Activated CD4-positive, CD25-positive, alpha-beta regulatory T cell treated with anti-CD3 and anti-CD28 coated beads, Interleukin-2, amount 50 U/mL, for 24 hours (primary cell): ENCODE measurements at places on chromosomes 2 and 18.

GRCh38 chr18:58239879-58240278, 195.9 kb downstream of the NEDD4L start:
- no peak for ATAC-seq

GRCh38 chr2:39696838-39697237, 31.1 kb downstream of the TMEM178A start:
- ATAC-seq = no peak

GRCh38 chr18:42052122-42052708, 97.2 kb downstream of the PIK3C3 start:
- ATAC-seq = no peak

- no peak for ATAC-seq
Observed at GRCh38 chr2:96514521-96514920, 9.4 kb upstream of the NEURL3 start.

DNA sequence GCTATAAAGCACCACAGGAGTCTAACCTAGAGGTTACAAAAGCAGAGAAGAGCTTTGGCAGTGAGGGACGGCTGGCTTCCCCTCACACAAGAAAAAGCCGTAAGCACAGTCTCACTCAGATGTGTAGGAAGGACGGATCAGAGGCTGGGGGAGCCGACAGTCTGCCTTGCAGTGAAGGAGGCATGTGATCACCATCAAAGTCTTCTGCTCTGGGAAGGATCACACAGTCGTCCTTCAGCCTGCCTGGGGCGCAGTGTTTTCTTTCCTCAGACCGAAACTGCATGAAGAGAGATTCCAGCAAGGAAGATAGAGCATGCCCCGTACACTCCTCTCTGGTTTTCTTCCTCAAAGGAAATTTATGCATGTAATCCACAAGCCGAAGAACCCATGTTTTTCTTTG, 24.1 kb downstream of the GATA6 start:
- ATAC-seq = no peak

DNA sequence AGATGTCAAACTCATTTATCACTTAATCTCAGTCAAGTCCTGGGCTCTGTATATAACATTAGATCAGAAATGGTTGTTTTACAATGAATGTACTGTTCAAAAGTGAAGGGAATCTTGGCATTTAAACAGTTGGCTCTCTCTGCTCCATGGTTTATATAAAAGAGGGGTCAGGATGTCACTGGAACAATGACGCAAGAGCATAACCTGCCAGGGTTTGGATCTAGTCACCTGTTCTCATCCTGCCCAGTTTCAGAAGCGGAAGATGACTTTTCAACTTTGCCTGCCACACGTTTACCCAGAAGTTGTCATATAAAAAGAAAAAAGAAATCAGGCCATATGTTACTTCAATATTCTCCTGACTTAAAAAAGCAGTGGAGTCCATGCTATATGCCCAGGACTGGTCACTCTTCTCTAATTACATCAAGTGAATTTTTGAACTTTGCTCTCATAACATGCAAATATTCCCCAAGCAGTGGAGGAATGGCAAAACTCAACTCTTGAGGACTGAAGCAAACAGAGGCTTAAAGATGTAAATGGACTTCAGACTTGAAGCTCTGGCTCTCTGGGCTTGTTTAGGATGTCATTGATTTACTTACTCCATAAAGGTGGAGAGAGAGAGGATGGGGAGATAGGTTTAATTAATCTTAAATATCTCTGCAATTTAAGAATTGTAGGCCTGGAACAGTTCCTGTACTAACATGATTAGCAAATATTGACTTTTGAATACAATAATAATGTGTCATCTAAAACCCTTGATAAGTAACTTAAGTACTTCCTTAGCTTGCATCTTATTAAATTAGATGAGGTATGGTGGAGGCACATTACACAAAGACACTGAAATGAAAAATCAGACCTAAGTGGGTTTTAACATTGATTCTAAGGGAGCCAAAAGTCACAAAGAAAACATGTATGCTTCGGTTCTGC, 58.3 kb downstream of the ETAA1 start:
- no peak for ATAC-seq

DNA sequence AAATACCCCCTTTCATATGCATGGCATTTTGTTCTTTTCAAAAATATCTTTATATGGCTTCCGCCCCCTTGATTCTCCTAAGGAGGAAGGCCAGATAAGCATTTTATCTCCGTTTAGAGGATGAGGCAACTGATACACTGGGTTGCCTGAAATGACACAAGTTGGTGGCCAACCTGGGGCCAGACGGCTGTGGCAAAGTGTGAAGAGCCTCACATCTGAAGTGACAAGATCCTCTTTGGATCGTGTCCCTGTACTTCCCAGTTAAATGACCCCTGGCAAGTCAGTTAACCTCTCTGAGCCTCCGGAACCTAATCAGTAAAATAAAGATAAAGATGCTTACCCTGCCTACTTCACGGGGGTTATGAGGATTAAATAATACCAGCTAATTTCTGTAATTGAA, 4.6 kb downstream of the SETBP1 start:
- ATAC-seq = no peak

- no peak for ATAC-seq
Observed at GRCh38 chr18:32450874-32451273, 19.8 kb downstream of the GAREM1 start.
